H9 (cell line): ENCODE measurements at places on chromosomes 4 and X. TPM values are rescaled to one million over a fixed set of nuclear protein-coding genes. Genes with fewer than 3 reads are reported as not detected.

DNA sequence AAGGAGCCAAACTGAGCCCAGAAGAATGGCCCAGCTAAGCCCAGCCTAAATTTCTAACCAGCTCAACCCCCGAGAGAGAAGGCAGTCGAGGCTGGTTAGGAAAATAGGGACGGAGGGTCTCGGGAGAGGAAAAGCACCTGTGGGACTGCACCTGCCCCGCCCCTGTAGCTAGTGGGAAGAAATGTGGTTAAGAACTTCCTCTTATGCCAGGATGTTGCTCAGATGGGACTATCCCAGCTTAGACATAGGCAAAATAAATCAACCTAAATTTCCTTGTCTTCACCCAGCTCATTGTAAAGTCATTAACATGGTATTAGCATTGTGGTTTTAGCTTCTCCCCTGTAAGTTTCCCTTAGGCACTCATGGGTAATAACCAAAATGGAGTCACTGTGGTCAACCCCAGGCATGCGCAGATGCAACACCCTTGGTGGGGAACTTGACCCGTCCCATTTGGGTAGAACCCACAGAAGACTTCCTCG lies 86.8 kb downstream of the ZNF718 start:
- no peak for DNase-seq
- H3K27ac ChIP-seq = no peak overlapping the region
- no peak overlapping the region for H3K4me3 ChIP-seq
- H3K36me3 ChIP-seq = peaks cover 46% of the 10 kb centered on the region

Gene LUZP4
- total RNA-seq = not detected in 2 replicates

Gene FGG
- total RNA-seq = not detected in 2 replicates

GRCh38 chr4:38902695-38903094 lies 35.1 kb downstream of the FAM114A1 start:
- no peak overlapping the region for H3K27ac ChIP-seq
- H3K4me1 ChIP-seq = no peaks in the 10 kb centered on the region
- H3K4me3 ChIP-seq = no peak overlapping the region
- no peak for DNase-seq
- no peaks in the 10 kb centered on the region for H3K27me3 ChIP-seq
- no peaks in the 10 kb centered on the region for H3K36me3 ChIP-seq

- no peak overlapping the region for H3K27ac ChIP-seq
- no peak overlapping the region for H3K4me3 ChIP-seq
- H3K27me3 ChIP-seq = no peaks in the 10 kb centered on the region
- no peak for DNase-seq
- peaks cover 2% of the 10 kb centered on the region; the same call in 1 of the 2 replicates for H3K36me3 ChIP-seq
These were observed 468.2 kb downstream of the ZIC3 start for GRCh38 chrX:138034136-138034535.

Gene VCX2
- total RNA-seq = not detected in 2 replicates

DNA sequence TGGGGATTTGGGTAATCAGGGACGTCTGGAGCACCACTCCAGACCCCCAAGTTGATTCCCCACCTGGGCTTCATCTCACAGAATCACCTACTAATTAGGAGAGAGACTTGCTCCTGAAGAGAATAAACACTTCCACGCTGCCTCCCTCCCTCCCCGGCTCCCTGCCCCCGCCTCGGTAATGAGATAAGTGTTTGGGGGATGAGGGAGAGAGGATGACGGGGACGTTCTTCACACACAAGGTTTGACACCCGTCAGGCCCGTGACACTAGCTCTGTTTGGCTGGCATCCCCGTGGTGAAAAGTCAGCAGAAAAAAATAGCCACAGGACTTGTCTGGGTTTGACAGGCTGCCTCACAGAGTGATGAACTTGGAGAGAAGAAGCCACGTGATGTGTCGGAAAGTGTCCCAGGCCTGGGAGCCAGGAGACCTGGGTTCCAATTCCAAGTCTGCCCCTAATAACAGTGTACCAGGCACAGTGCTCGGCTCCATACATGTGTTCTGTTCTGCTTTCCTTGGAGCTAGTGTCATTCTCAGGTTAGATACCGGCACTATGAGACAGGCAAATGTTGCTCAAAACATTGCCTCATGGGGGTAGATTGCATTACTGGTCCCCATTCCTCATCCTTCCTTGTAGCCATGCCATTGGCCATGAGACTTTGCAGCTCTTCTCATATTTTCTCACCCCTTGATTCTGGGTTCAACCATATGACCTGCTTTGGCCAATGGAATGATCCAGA lies 578.0 kb downstream of the BCOR start:
- DNase-seq = no peak
- H3K4me1 ChIP-seq = no peaks in the 10 kb centered on the region
- peaks cover 5% of the 10 kb centered on the region; the same call in 1 of the 2 replicates for H3K36me3 ChIP-seq
- no peak overlapping the region for H3K27ac ChIP-seq
- no peak overlapping the region for H3K4me3 ChIP-seq
- no peaks in the 10 kb centered on the region for H3K27me3 ChIP-seq

Gene MAGED2
- 146 and 148 TPM in 2 replicates for total RNA-seq

DNA sequence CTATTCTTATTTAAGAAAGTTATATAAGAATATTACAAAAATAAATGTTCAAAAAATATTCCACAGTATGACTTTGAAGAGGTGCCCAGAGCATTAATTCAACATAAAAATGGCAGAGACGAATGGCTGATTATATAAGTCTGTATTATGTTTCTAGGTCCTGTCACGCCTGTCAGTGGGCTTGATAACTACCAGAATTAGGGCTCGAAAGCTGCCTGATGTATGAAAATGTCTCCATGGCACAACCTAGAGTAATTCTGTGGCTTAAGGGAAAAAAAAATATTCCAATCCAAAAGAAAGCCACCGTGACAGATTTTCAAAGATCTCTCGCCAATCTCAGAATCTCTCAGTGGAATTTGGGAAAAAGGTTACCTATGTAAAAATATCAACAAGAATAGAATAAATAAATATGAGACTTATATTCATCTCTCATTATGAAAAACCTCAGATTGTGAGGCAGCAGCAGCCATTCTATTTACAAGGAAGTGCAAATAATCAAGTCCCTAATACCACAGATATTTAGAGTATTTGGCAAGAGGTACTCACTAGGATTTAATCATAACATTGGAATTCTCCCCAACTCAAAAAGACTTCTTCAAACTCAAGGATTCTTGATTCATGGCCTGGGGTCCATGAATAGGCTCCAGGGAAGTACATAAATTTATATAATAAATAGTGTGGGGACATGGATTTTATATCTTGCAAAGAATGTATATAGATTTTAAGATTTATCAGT lies 489.1 kb upstream of the INTU start:
- H3K27me3 ChIP-seq = no peaks in the 10 kb centered on the region
- H3K36me3 ChIP-seq = no peaks in the 10 kb centered on the region
- no peak overlapping the region for H3K4me3 ChIP-seq
- DNase-seq = no peak
- no peak overlapping the region for H3K27ac ChIP-seq
- H3K4me1 ChIP-seq = no peaks in the 10 kb centered on the region

Gene CLTRN
- 1.7 and 1.8 TPM in 2 replicates for total RNA-seq

GRCh38 chrX:83916525-83916924 lies 55.6 kb downstream of the CYLC1 start:
- H3K27ac ChIP-seq = no peak overlapping the region
- DNase-seq = no peak
- H3K4me1 ChIP-seq = no peaks in the 10 kb centered on the region
- H3K4me3 ChIP-seq = no peak overlapping the region
- H3K27me3 ChIP-seq = no peaks in the 10 kb centered on the region
- no peaks in the 10 kb centered on the region for H3K36me3 ChIP-seq
